ENCODE measurements at places on chromosomes 2 and 18. TPM values are rescaled to one million over a fixed set of nuclear protein-coding genes. Genes with fewer than 3 reads are reported as not detected.

The PLCD4 gene
- 0.53 TPM for total RNA-seq

The IL1RL1 gene
- total RNA-seq: 0.41 TPM

The LYPD6 gene
- total RNA-seq: not detected

The REG3G gene
- not detected for total RNA-seq

The ABCG8 gene
- not detected for total RNA-seq

The DPP10 gene
- total RNA-seq: not detected

The CNDP1 gene
- not detected for total RNA-seq

The TM4SF20 gene
- not detected for total RNA-seq

The MAIP1 gene
- total RNA-seq: 26.3 TPM

The ANKRD30BL gene
- not detected for total RNA-seq

The DNMT3A gene
- total RNA-seq: 59.9 TPM

The B3GNT7 gene
- total RNA-seq: 0.47 TPM

The MDH1B gene
- total RNA-seq: 0.32 TPM

The CRYGD gene
- total RNA-seq: not detected

The GNLY gene
- 1,915 TPM for total RNA-seq

The SERPINB10 gene
- total RNA-seq: 0.14 TPM

The TLX2 gene
- 1.3 TPM for total RNA-seq

The IL1RN gene
- total RNA-seq: 1.8 TPM

The SFTPB gene
- total RNA-seq: not detected

The NPHP1 gene
- total RNA-seq: 0.18 TPM

The ERBB4 gene
- total RNA-seq: not detected

The PTRHD1 gene
- total RNA-seq: 29.3 TPM

The KCTD1 gene
- 5.6 TPM for total RNA-seq

The TSPYL6 gene
- total RNA-seq: not detected

The CYP1B1 gene
- 4.2 TPM for total RNA-seq

The MLPH gene
- not detected for total RNA-seq

The TMEM198 gene
- 1.8 TPM for total RNA-seq

Data from activated CD8-positive, alpha-beta memory T cell treated with anti-CD3 and anti-CD28 coated beads, Interleukin-2, amount 10 ng/mL, durations not matched to agents 7 days and 5 days (primary cell).